ENCODE measurements at places on chromosomes 12 and 14.

DNA sequence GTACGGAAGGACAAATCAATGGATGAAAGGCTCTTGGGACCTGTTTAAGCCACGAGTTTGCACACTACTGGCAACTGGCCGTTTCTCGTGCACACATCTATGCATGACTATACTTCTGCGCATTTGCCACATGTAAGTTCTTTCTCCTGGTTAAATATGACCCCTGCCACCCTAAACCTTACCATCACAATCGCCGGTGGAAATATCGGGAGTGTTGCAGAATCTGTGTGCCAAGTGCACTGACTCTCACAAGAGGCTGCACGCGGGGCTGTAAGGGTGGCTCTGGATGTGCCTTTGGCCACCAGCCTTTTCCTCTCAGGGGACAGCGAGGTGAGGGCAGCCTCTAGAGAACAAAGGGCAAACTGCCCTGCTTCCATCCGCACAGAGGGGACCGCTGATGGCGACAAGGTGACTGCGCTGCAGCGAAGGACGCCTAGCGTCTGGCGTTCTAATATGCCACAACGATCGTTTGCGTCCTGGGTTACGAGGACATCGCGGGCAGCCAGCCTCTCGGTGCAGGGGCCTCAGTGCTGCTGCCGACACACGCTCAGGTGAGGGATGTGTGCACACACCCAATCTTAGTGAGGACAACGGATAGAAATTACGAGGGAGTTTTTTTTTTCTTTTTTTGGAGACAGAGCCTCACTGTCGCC is 232.2 kb downstream of the PCNX1 start:
- no peak for DNase-seq

GRCh38 chr12:91144053-91144452 is 32.8 kb upstream of the LUM start:
- DNase-seq: no peak

- DNase-seq: no peak
These were observed 75.8 kb upstream of the GALNT9 start for GRCh38 chr12:132404951-132405741.

DNA sequence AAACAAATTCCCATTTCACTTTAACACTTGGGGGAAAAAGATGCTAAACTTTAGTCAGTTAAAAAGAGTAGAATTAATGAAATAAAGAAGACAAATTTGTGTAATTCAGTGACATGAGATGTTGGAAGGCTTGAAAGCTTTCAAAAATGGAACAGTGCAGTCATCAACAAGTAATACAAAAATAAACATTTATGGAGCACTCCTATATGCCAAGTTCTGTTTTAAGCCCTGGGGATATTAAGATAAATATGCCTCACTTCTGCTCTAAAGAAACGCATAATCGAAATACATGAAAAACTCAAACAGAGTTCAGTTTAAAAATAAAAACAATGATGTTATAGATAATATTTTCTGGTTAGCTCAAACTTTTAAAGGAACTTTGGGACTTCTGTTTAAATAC is 93.0 kb downstream of the KCNH5 start:
- no peak for DNase-seq

DNA sequence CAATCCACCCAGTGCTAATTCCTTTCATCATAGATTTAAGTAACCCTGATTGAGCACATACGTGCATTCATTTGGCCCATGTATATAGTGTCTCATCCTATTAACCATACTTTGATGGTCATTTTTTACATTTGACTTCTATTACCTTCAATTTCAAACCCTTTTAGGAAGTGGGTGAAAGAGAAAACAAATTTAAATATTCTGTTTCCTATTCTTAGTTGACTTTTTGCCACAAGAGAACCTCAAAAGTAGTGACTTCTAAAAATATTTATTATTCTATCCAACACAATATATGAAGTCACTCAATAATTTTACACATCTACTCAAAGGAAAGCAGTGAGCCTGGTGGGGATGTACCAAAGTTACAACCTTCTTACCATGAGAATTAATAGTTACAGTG is 164.9 kb downstream of the CEP128 start:
- no peak for DNase-seq

GRCh38 chr14:103488960-103489359 is 33.7 kb downstream of the CKB start:
- DNase-seq: no peak

- DNase-seq: no peak
These were observed 1.8 kb downstream of the GDF3 start for GRCh38 chr12:7693793-7694192.

GRCh38 chr14:32382704-32383103 is 53.6 kb downstream of the AKAP6 start:
- DNase-seq: no peak

DNA sequence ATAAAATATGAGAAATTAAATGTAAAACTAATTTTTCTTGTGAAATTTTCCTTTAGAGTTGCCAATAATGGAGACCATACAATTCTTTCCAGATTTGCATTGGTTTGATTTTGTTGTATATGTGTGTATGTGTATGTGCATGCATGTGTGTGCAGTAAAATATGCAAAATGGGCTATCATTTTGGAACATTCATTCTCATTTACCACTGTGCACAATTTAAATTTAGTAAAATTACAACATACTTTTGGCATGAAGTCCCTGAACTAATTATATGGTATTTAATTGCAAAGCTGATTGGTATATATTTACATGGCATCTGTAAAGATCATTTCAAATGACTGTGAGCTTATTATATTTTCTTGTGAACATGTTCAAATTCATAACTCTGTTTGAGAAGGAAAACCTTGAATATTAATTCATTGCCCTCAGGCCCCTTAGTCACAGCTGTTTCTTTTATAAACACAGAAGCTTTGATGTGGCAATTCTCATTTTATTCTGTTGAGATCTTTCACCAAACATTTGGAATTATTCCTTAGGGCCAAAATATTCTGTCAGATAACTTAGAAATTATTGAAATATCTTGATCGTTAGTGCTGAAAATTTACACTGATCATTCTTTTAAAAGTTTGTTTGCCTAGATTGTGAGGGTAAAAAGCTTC is 17.6 kb downstream of the KERA start:
- no peak for DNase-seq

GRCh38 chr12:6165395-6165794 is 34.8 kb upstream of the CD9 start:
- DNase-seq: no peak

DNA sequence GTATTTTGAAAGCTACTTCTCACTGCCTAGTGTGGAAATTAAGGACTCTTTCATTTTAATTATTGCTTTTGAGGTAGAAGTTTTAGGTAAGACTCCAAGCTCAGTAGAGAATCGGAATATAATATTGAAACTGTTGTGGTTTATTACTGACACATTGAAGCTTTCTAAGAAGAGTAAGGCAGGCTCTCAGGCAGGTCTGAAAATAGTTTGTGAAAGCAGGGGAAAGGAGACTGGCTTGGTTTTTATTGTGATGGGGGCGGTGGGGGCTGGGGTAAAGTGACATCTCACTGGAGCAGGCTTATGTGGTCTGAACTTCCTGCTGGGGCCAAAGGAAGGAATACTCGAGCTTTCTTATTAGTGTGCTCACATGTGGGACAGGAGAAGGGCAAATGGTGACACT is 79.5 kb downstream of the OTOGL start:
- no peak for DNase-seq

GRCh38 chr14:87409393-87409792 is 583.6 kb downstream of the GALC start:
- no peak for DNase-seq

DNA sequence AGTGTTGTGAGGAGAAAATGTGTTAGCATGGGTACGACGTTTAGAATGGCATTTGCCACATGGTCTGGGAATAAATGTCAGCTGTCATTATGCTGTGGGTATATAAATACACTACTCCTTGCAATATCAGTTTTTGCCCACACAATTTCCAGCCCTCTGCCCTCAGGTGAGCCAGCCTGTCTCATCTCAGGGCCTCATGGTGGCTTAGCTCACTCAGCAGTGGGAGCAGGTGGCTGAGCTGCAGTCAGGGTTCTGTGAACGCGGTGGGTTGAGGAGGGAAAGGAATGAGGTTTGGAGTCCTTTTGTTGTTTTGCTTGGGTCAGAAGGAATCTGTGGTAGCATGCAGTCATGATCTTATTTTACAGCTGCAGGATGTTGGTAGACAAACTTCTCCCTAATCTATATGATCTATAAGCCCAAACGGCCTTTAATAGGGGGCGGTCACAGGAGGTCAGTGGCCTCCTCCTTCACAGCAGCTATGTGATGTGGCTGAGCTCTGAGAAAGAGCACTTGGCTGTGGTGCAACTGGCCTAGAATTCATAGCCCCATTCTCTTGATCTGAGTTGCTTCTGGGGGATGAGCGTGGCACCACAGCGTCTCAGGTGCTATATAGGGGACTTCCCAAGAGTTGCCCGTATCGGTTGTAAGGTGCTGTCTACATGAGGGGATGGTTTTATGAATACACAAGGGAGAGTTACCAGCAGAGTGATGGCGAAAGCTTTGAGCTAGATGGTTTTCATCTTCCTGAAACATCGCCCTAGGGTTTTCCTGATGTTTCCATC is 27.8 kb upstream of the KCNA5 start:
- no peak for DNase-seq

- DNase-seq: no peak
These were observed 597 bp upstream of the GLTP start for GRCh38 chr12:109880938-109881337.

DNA sequence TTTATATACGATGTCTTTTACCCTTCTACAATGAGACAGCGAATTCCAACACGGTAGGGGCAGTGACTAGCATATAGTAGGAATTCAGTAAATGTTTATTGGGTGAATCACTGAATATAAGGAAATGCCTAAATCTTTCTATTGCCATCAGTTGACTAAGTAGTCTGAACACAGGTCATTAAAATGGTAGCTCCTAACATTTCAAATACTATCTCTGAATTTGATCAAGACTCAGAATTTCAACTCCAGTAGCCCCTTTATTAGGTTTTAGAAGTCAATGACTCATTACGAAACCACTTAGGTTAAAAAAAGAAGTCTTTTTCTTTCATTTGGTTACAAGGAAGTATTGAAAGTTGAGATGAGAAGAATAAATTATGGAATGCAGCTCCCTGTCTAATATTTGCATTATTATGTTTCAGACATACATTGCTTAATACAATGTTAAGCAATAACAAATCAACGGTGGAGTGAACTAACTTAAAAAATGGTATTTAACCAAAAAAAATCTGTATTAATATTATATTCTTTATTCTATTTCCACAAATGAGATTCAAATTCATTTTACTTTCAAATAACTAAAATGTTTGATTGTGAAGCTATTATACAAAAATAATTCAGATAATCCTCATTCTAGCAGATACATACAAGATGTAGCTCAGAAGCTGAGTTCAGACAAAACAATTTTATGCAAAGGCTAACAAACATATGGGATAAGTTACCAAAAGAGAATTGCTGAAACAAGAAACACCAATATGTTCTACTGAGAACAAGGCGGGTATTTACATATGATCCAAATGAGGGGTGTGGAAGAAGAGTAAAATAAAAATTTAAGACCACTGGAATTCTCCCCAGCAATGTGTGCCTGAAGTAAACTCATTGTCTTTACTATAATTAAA is 302.7 kb downstream of the CEP128 start:
- peak; percentile 77 for DNase-seq

DNA sequence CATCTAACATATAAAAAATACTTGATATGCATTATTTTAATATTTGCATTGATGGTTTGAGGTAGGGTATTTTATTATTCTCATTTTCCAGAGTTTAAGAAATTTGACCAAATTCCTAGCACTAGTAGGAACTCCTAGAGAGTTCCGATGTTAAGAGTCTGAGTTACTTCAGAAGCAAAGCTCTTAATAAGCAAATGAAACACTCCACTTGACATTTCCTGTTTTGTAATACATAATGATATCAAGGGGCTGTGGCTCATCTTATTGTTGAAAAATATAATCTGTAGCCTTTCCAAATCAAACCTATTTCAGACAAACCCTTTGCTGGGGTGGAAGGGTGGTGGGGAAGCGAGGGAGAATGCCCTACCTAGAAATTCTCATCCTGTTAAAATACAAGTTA is 355.5 kb downstream of the DIO2 start:
- no peak for DNase-seq

DNA sequence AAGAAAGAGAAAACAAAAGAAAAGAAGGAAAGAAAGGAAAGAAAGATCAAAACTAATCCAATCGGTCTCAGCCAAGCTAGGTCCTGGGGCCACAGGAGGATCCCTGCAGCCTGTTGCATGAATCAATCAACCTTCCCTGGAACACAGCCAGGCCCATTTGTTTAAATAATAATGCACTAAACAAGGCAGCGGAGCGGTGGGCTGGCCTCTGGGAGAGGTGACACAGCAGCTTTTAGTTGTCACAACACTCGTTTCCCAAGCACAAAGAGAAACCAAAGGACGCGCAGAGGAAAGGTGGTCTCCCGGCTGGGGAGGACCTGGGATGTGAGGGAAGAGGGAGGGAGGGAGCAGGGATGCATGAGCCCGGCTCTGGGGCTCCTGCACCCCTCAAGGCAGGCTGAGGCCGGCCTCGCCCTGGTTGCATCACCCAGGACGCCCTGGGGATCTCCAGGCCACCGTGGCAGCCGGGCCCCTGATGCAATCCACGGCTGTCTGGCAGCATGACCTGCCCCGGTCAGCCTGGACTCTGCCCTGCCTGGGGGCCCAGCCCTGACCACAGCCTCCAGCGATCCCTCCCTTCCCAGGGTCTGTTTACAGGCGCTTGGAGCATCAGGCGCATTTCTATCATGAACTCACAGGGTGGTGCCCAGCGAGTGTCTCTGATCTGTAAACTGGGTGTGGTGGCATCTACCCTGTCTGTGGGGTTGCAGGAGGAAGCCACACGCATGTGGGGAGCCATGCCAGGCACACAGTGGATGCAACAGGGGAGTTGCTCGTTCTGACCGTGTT is 32.5 kb downstream of the MMP17 start:
- no peak for DNase-seq

DNA sequence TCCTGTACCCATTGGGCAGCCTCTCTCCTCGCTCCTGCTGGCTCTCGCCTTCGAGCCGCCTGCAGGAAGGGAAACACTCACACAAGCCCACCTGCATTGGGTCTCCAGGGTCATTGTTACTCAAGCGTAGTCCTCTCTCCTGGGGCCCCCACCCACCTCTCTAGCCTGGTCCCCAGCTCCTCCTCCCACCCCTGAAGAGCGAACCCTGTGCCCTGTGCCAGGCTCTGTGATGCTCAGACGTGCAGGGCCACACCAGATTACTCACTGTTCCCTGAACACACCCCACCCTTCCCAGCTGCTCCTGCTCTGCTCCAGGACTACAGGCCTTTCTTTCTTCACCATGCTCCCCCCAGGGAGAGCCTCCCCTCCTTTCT is 88.1 kb downstream of the NINJ2 start:
- no peak for DNase-seq

- no peak for DNase-seq
These were observed 58.3 kb upstream of the NR2C1 start for GRCh38 chr12:95131589-95132340.
